ENCODE measurements at places on chromosomes 12 and 14.

DNA sequence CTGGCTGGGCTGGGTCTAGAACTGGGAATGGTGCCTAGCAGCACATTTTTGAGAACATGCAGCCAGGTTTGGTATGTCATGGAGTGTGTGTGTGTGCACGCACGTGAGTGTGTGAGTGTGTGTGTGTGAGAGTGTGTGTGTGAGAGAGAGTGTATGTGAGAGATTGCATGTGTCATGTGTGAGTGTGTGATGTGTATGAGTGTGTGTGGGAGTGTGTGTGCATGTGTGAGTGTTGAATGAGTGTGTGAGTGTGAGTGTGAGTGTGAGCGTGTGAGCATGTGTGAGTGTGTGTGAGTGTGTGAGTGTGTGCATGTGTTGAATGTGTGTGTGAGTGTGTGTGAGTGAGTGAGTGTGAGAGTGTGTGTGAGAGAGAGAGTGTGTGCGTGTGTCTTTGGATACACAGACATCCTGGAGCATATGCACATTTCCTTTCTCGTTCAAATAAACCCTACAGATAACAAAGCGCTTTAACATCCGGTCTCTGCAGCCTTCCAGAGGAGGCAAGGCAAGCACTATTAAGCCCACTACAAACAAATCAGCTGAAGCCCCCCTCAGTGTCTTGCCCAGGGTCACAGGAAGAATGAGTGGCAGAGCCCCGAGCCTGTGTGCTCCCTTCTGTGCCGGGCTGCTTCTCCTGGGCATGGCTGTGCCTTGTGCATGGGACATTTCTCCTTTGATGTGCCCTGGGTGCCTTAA is 108.7 kb upstream of the ETV6 start:
- no peak for DNase-seq

DNA sequence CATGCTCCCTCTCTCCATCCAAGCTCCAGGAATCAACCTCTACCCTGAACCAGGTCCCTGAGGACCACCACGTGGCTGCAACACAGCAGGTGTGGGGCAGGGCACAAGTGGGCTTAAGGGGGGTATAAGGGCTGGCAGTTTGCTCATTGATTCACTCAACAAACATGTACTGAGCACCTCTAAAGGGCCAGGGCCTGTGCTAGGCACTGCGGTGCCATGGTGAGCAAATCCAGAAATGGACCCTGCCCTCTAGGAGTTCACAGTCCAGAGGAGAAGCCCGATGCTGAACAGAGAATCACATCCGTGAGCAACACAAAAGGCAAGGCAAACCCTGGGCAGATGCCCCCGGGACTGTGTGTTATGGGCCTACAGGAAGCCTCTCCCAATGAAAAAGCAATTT is 6.5 kb upstream of the AQP2 start:
- DNase-seq: no peak

DNA sequence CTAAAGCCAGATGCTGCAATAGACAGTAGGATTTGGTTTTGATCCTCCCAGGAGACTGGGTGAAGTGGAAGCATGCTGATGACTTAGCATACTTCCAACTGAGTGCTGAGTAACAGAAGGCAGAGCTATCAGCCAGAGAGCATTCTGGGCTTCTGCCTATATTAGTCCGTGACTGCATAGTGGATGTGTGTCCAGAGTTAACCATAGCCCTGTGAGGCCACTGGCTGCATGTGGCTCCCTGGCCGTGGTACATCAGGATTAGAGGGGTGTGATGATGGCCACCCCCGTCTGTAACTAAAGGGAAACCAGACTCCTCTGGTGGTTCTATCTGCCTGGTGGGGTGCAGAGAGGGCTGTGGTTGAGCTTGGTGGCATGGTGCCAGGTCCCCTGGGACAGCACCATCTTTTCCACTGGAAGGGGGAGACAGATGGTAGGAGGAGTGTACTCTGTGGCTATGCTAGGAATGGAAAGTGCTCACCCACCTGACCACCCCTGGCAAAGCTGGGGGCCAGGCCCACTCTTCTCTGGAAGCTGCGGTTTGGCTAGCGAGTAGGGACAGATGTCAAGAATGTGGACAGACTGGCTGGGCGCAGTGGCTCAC is 27.4 kb downstream of the ABCD4 start:
- DNase-seq: peak; percentile 91

DNA sequence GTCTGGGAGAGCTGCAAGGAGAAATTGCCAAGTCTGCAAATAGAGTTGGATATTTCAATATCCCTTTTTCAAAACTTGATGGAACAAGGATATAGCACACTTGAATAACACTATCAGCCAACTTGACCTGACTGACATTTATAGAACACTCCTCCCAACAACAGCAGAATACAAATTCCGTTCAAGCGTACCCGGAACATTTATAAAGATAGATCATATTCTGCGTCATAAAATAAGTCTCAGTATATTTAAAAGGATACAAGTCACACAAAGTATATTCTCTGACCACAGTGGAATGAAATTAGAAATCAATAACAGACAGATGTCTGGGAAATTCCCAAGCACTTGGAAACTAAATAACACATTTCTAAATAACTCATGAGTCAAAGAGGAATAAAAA is 29.0 kb upstream of the MEG3 start:
- DNase-seq: no peak

DNA sequence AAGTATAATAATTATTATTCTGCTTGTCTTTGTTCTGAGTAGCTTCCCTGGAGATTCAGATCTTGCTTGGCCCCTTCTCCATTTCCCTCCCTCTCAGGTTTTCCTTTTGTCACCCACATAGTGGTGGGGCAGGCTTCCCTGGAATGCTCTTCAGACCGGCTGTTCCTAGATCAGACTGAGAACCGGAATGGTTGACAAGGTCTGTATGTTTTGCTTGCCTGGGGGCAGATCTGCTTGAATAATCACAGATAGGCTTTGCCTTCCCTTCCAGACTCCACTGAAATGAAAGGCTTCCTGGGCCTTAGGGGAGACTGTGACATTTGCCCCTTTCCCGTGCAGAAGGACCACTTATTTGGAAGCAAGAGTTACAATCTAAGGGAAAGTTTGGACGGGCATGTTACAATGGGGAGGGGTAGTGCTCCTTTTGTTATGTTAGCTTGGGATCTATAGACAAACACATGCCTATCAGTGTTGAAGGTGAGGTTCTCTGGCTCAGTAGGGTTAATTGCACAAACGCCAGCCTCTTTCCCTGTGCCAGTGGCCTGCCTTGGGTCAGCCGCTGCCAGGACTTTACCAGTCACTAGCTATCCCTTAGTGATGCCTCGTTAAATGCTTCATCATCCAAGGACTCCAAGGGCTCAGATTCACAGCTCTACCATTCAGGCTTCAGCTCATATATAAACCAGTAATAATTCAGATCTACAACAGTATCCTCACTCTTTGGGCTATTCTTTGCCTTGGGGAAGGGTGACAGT is 178.6 kb downstream of the SNAPC1 start:
- DNase-seq: no peak

- no peak for DNase-seq
Measured at GRCh38 chr12:42609605-42610004, 20.1 kb upstream of the PRICKLE1 start.

All from AG10803 (cell line).